ENCODE measurements at places on chromosomes 5 and 9.

- DNase-seq, result peak; percentile 36
Observed at GRCh38 chr5:168086104-168086610, 205.3 kb upstream of the WWC1 start.

DNA sequence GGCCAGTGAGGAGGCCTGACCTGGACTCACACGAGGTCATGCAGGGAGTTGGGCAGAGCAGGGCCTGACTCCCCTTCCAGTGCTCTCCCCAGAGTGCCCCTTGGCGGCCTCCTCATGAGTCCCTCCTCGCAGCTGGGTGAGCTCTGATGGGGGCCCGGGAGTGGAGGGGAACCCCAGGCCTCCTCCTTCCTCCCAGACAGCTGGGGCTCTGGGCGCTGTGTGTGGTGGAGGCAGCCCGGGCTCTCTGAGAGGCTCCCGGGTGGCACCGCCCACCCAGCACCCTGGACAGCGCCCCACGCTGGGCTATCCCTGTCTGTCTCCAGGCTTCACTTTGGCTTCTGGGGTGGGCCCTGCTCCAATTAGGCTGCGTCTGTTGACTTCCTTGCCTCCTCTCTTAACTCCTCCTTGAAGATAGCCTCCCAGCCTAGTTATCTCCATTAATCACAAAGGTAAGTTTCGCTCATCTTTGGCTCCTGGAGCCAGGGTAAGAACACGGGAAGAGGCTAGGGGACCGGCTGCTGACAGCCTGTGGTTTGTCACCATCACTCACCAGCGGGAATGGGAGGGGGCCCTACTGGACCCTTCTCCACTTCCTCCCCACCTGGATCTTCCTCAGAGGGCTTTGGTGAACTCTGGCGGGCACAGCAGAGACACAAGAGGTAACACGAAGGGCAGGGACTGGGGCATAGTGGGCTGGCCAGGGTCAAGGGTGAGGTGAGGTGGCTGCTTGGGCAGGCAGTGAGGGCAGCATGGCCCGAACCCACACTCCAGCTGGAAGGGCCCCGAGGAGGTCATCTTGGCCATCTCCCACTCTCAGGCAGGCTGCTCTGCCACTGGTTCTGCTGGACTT is 13.1 kb downstream of the PSD2 start:
- DNase-seq, result peak; percentile 48

DNA sequence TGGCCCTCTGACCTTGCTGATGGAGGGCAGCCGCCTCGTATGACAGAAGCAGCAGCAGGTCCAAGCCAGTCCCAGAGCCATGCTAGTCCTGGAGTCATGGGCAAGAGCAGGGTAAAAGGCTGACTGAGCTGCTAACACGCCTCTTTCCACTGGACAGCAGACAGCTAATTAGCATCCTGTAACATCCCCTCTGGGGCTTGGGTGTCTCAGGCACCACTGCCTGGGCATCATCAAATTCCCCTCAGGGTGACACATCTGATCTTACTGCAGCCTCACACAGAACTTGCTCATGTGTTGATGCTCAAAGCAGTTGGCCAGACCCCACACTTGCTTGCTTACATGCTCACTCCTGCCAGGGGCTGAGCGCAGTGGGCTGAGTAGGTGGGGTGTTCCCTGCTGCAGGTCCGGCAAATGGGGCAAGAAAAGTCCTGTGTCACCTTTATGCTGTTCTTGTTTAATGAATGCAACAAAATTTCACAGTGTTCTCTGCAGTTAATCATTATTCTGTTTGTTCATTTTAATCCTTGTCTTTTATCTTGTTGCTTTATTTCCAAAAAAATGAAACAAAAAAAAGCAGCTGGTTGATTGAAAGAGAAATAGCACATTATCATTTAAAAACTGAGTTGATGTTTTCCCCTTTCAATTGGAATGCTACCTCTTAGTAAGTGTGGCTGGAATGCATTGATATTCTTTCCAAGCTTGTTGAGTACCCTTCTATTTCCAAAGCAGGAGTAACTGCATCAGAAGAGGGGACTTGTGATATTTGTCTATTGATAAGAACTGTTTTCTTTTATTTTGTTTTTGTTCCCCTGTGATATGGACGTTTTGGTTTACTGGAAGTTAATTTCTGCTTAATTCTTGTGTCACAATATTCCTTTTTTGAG is 254.1 kb downstream of the CDH18 start:
- no peak for DNase-seq

GRCh38 chr5:158903006-158903405 is 196.7 kb downstream of the EBF1 start:
- DNase-seq, result no peak

- DNase-seq, result no peak
Observed at GRCh38 chr5:82549263-82549662, 271.1 kb upstream of the RPS23 start.

DNA sequence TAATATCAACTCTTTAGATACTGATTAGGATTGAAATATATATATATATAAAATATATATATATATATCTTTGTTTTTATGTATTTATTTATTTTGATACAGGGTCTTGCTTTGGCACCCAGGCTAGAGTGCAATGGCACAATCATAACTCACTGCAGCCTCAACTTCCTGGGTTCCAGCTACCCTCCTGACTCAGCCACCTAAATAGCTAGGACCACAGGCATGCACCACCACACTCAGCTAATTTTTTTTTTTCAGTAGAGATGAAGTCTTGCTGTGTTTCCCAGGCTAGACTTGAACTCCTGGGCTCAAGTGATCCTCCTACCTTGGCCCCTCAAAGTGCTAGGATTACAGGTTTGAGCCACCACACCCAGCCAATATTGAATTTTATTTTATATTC is 20.6 kb upstream of the CDH6 start:
- DNase-seq, result no peak

GRCh38 chr9:107260437-107261081 is 22.5 kb upstream of the RAD23B start:
- DNase-seq, result no peak

- no peak for DNase-seq
Observed at GRCh38 chr9:110592044-110592830, 12.7 kb upstream of the SVEP1 start.

GRCh38 chr5:1285883-1286291 is 9.0 kb downstream of the TERT start:
- DNase-seq, result no peak

- peak; percentile 39 for DNase-seq
Observed at GRCh38 chr9:88773627-88774244, 217.5 kb upstream of the S1PR3 start.

GRCh38 chr5:30401479-30402058 is 791.9 kb upstream of the CDH6 start:
- peak; percentile 4 for DNase-seq

- no peak for DNase-seq
Observed at GRCh38 chr5:52996979-52997378, 7.8 kb downstream of the ITGA2 start.

GRCh38 chr9:30932226-30932625 is 1452.2 kb upstream of the ACO1 start:
- no peak for DNase-seq

Measured in HEK293T (cell line).